ENCODE measurements at places on chromosomes 16 and 17.

DNA sequence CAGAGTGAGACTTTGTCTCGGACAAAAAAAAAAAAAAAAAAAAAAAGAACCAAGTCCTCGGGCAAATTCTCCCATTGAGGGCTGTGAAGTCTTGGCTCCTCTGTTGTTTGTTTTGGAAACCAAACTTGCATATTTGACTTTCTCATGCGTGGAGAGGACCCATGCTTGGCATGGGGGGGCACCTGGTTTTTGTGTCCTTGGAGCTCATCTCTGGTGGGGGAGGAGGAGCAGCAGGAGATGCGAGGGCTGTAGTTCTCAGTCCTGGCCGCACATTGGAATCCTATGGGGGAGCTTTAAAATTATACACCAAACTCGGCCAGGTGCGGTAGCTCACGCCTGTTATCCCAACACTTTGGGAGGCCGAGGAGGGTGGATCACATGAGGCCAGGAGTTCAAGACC lies 74.5 kb downstream of the ABCC6 start:
- no peak for DNase-seq

DNA sequence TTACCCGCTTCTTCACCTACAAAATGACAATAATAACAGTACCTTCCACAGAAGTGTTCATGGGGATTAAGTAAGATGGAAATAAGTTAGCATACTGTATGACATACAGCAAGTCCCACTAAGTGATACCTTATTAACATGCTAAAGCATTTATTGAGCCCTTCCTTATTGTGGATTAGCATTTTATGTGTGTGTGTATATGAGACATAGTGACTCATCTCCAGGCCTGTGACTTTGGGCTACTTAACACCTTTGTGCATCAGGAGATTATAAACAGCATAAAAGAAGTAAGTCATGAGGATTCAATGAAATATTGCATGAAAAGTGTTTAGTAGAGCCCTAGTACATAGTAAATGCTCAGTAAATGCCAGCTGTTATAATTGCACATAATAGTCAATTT lies 52.9 kb downstream of the CA10 start:
- DNase-seq, result no peak

DNA sequence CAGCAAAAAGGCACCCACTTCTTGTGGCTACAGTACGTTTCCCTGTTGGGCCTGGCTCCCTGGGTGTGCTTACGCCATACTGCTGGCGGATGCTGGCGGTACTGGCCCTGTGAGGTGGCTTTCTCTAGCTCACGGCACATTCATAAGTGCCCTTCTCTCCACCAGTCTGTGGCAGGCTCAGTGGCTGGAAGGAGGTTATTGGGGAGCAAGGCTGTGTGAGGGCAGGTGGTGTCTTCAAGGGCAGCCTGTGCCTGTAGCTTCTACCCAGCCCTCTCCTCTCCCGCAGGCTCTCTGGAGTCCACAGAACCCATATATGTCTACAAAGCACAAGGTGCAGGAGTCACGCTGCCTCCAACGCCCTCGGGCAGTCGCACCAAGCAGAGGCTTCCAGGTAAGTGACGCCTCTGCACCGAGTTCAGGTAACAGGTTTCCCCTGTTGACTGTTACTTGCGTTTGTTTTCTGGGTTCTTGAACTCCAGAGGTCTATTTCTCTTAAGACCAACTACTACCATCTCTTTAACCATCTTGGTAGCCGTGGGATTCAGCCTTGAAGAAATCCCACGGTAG lies 20.6 kb downstream of the NTAN1 start:
- DNase-seq, result no peak

GRCh38 chr17:41532947-41533570 lies 5.0 kb upstream of the KRT19 start:
- DNase-seq, result no peak

DNA sequence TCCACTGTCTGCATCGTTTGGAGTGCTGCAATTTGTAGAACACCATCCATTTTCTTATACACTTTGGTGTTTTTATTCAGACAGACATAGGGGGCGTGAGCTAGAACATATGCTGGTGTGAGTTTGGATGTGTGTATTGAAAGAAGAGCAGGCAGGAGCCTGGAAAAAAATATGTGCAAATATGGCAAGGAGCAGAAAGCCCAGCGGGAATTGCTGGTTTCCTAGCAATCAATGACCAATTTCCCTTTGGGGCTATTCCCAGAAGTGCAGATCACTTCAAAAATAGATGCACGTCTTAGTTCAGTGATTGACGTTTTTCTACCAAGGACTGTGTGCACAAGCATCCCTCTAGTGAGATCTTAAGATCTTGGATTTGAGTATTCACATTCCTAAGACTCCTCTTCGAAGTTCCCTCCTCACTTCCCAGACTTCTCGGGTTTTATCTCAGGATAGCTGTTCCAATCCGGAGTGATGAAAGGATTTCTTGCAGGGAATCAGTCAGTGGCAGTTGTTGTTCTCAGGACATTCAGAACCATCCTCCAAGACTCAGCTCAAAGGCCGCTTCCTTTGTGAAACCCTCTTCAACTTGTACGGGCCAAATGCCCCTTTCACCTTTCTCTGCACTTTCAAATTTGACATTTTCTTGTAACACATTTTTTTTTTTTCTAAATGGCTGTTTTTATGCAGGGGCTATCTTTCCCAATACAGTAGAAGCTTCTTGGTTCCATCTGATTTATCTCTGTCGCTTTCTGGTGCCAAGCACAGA lies 268.7 kb upstream of the ASIC2 start:
- no peak for DNase-seq

GRCh38 chr16:58102665-58103392 lies 26.4 kb downstream of the CFAP20 start:
- DNase-seq, result no peak

- no peak for DNase-seq
Measured at GRCh38 chr17:1123393-1123831, 56.4 kb downstream of the ABR start.

DNA sequence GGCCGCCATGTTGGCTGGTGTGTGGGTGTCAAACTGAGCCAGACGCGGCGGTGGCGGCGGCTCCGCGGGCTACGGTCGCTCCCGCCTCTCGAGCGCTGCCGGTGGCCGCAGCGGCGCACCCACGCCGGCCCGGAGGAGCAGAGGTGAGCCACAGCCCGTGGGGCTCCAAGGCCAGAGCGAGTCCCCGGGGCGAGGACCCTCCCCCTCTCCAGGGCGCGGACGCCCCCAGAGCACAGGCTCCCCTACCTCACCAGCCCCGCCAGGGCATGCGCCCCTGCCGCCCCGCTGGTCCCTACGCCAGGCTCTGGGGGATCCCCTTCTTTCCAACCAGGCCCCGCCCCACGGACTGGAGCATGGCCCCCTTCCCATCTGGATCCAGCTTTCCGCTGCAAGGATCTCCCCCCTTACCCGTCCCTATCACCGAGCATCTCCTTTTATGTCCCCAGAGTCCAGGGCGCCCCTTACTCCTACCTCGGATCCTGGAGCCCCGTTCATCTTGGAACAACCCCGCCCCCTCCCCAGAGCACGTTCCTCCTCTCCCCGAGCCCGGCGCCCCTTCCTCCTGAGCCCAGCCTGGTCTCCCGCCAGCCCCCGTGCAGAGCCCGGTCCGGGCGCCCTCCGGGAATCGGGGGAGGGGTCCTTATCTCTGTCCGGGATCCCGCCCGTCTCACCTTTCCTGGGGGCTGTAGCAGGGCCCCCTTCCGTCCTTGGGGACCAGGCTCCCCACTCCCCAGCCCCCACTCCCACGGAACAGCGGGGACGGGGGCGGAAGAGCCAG lies 412 bp downstream of the EPN2 start:
- DNase-seq, result no peak

DNA sequence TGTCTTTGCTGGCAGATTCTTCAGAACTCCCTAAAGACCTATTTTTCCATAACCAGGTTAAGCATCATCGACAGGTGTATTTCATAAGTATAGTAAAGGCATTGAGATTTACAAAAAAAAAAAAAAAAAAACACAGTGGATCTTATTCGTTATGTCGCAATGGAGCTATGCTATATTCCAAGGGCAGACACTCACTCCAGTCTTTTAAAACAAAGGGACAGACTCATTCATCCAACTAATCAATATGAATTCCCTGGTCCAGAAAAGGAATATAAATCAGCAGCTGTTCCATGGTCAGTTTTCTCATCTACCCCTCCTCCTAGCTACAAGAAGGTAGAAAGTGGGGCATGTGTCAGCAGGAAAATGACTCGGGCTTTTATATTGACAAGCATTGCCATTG lies 97.7 kb upstream of the MON1B start:
- no peak for DNase-seq

GRCh38 chr17:49190932-49191331 lies 19.4 kb downstream of the GNGT2 start:
- no peak for DNase-seq

DNA sequence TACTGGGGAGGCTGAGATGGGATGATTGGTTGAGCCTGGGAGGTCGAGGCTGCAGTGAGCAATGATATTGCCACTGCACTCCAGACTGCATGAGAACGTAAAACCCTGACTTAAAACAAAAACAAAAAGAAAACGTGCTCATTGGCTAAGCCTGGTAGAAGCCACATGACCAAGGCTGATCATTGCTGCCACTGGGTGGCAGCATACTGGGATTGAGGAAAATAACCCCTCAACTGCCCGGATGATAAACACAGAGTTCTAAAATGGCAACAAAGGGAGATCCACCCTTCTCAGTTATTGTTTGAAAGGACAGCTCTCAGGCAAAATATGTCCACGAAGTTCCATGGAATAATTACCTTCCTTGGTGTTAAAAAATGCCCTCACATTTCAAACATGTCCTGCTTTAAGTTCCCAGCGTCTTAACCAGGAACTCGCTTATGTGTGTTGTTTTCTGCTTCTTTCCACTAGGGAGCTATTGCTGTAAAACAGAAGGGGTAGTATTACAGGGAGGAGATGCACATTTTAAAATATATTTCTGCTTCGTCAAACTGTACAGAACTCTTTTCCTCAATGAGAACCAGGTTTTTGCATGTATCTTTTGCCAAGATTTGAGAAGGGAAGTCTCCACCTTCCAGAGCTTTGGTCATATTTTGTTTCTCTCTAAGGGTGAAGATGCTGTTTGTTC lies 675.3 kb downstream of the MAF start:
- DNase-seq, result no peak

DNA sequence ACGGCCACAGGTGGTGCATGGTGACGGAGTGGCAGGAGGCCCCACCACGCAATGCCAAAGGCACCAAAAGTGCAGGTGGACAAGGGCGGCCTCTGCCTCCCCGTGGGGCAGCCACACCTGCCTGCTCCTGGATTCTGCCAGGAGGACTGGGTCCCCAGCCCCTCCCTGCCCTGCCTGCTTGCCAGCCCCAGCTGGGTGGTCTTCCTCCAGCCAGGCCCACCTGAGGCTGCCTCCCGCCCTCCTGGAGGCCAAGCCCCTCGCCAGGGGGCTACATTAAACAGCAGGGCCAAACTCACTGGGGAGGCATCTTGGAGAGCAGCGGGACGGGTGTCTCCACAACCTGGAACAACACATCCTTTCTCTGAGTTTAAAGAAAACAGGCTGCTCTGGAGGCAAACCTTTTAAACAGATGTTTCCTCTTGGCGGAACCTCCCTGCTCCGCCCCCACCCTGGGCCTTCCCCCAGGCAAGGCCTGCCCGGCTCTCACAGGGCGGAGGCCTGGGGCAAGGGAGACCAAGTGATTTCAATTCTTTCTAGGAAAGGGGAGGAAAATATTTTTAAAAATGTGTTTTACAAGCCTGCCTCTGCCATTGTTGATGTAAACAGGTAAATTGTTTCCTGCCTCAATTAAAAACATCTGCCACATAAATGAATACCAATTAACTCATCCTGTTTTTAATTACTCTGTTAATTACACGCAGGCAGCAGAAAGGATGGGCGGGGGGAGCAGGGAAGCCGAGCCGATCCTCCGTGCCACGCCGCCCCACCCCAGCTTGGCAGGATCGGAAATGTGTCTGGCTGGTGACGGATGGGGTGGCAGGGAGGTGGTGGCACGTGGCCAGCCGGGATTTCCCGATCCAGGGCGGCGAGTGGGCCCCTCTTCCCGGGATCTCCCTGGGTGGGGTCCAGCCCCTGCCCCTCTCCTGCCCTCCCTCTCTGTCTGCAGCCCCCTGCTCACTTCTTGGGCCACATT lies 54.4 kb upstream of the PABPN1L start:
- no peak for DNase-seq

DNA sequence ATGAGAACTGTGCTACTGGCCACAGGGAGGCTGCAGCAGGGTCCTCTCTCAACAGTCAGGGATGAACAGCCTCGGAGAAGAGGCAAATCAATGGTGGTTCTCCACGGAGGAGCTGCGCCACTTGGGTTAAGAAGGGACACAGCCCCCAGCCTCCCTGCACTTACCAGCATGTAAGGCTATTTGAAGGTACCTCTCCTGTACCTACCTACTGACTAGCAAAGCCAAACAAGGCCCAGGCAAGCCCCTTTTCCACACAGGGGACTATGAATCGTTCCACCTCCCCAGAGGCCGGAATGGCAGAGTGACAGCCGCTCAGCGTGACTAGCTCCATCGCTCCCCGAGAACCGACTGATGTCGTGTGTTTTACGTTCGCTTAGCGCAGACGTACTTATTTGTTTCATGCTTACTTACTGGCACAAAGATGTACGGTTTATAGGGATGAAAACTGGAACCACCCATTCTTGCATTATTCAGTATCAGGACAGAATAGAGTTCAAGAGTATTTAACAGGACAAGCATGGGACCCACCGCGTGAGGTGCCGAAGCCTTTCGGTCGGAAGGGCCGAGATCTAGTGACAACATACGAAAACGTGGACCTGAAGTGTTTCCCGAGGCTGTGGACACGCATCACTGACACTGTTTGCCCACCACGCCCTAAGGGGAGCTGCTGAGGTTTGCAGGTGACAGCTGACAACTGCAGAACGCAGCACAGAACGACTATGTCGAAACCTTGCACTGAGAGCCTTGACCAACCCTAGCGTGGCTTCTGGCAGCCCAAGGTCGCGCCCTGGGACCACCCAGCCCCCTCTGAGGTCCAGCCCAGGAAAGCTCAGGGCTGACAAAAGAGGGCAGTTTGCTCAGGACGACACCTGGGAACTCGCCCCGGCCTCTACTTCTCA lies 1.0 kb downstream of the TEPSIN start:
- DNase-seq, result no peak

GRCh38 chr17:7292729-7293128 lies 1.7 kb downstream of the YBX2 start:
- DNase-seq, result no peak

DNA sequence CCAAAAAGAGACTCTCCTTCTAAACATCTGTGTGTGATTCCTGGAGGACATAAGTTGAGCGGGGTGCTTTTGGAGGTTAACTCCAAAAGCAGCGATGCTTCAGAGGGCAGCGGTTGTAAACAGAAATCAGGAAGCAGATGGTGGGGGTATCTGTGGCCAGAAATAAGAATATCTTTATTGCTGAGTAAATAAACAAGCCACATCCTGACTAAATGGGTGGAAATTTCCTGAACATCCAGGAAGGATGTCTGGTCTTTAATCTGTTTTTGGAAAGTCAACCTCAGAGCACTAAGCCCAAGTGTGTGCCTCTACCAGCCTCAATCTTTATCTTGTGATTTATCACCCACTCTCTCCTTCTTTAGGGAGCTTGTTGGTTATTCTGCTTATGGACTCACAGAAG lies 123.3 kb downstream of the CDH13 start:
- DNase-seq, result no peak

GRCh38 chr17:29909236-29910003 lies 20.6 kb downstream of the SSH2 start:
- no peak for DNase-seq

GRCh38 chr16:49748322-49748721 lies 107.6 kb downstream of the ZNF423 start:
- no peak for DNase-seq

GRCh38 chr16:58960484-58960883 lies 226.4 kb upstream of the GOT2 start:
- no peak for DNase-seq

Data from vagina (tissue), 2 donors.